ENCODE measurements at places on chromosomes 2 and 18.

GRCh38 chr18:23258566-23259469 is 123.5 kb downstream of the CABLES1 start:
- DNase-seq = no peak

- no peak for DNase-seq
These were observed 588 bp downstream of the CHAC2 start for GRCh38 chr2:53768242-53768542.

- DNase-seq = no peak
These were observed 95.5 kb downstream of the ZNF521 start for GRCh38 chr18:25256439-25256838.

- no peak for DNase-seq
These were observed 41.8 kb upstream of the PSME4 start for GRCh38 chr2:54012538-54013141.

DNA sequence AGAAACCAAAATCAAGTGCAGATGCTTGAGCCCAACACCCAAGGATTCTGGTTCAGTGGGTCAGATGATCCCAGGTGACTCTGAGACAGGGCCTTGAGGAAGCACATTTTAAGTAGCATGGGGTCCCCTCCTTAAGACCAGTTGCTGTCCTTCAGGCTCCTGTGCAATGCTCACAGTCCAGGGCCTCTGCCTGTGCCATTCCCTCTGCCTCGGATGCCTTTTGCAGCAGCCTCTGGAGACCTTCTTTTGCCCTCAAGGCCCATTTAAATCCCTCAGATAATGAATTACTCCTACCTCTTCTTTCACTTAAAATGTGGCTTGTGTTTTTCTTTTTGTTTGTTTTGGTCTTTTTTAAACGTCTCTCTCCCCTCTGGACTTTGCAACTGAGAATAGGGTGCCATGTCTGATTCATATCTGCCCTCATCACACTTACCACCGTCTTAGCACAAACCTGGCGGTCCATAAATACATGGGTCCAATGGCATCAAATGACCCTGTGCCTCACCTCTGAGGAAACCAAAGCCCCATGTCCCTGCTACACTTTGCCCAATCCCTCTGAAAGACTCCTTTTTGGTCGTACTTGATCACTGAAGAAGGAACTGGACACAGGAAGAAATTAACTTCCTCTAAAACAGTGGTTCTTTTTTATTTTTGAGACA is 14.2 kb downstream of the ACTG2 start:
- no peak for DNase-seq

DNA sequence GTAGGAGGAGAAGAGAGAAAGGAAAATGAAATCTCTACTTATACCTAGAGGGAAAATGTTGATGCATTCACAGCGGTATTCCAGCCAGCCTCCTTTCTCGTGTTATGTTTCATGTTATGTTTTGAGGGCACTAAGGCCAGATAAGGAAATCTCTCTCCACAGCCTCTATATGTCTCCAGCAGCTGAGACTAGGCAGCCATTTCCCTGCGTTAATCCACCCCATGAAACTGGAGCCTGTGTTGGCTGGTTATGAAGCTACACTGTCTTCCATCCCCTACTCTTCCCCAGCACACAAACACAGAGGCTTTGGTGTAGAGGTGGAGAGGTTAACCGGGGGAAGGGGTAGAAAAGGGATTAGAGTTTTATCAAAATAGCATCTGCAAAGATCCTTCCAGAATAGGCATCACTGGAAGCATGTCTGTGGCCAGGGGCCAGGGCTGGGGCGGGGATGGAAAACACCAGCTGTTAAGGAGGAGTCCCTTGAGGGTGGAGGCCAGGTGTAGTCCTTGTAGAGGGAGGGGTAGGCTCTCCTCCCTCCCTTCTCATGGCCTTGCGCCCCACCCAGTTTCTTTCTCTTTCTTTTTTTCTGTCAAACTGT is 100.9 kb upstream of the TNP1 start:
- no peak for DNase-seq

- no peak for DNase-seq
These were observed 8.8 kb downstream of the MGAT5 start for GRCh38 chr2:134262684-134263083.

DNA sequence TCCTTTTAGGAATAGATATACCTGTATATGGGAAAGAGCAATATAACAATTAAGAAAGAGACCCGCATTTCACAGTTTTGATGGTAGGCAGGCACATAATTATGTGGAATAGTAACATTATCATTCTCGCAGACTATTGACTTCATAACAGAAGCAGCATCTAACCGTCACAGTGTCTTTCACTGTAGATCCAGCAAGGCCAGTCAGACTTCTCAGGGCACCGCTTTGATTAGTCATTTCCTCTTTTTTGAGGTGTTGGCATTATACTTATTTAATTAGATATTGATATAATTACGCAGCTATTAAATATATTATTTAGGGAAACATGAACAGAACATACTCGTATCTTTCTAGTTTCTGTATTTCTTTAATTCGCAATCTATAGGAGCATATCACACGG is 176.4 kb downstream of the NAPG start:
- no peak for DNase-seq

- no peak for DNase-seq
These were observed 66.5 kb upstream of the UGP2 start for GRCh38 chr2:63775191-63775590.

GRCh38 chr18:31487246-31488015 is 10.5 kb upstream of the DSG2 start:
- DNase-seq = no peak

GRCh38 chr18:29250259-29250658 is 1073.3 kb upstream of the CDH2 start:
- DNase-seq = no peak

- no peak for DNase-seq
These were observed 183.4 kb downstream of the PTGR3 start for GRCh38 chr18:75025573-75025972.

GRCh38 chr2:124678043-124678442 is 653.0 kb downstream of the CNTNAP5 start:
- DNase-seq = no peak

GRCh38 chr2:176526995-176527901 is 258.0 kb downstream of the MTX2 start:
- no peak for DNase-seq

- no peak for DNase-seq
These were observed 20.1 kb upstream of the PRLH start for GRCh38 chr2:237546040-237546875.

- DNase-seq = no peak
These were observed 45.4 kb downstream of the GORASP2 start for GRCh38 chr2:170974304-170974993.

GRCh38 chr2:20050104-20050645 is 1.3 kb downstream of the LAPTM4A start:
- no peak for DNase-seq
